ENCODE measurements at places on chromosomes 4 and X.
A peak's percentile ranks its signal among the peaks of the same experiment; 100 is the strongest.

- no peak for DNase-seq
Observed at GRCh38 chr4:82331814-82332213, 42.0 kb downstream of the HNRNPD start.

DNA sequence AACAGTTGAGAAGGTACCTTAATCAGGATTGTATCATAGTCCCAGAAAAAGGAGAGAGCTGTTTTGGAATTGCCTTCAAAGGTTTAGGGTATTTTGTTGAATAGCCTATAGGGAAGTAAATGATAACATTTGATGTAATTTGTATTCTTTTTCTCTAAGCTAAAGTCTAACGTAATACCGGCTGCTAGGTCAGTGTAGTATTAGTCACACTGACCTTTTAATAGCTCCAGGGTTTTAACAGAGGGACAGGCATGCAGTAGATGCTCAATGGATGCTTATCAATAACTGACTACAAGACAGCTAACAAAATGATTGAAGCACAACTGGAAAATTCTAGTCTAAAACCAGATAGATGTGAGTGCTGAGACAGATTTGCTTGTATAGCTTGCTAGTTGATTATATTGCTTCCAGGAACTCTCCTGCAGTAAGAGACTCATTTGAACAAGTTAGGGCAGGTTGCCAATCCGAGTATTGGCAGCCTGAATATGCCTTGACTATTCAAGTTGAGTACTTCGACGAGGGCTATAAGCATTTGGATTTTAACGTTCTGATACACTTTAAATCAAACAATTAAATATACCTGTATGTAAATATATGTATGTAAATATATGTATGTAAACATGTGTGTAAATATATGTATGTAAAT is 16.5 kb upstream of the PNPLA4 start:
- DNase-seq, result no peak

DNA sequence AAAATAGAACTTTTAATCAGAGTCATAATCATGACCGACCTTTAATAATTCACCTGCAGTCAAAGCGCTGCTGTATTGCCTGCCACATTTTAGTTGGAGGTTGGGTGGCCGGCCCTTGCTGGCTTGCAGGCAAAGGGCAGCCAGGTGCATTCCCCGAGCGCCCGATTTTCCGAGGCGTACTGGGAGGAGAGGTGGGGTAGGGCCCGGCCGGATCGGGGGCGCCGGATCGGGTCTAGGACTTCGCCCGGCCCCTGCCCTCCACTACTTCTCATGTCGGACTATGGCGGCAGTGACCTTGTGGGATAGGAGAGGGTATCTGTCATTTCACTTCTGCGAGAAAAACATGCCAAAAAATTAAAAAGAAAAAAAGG is 2.5 kb upstream of the RS1 start:
- DNase-seq, result peak; percentile 33

DNA sequence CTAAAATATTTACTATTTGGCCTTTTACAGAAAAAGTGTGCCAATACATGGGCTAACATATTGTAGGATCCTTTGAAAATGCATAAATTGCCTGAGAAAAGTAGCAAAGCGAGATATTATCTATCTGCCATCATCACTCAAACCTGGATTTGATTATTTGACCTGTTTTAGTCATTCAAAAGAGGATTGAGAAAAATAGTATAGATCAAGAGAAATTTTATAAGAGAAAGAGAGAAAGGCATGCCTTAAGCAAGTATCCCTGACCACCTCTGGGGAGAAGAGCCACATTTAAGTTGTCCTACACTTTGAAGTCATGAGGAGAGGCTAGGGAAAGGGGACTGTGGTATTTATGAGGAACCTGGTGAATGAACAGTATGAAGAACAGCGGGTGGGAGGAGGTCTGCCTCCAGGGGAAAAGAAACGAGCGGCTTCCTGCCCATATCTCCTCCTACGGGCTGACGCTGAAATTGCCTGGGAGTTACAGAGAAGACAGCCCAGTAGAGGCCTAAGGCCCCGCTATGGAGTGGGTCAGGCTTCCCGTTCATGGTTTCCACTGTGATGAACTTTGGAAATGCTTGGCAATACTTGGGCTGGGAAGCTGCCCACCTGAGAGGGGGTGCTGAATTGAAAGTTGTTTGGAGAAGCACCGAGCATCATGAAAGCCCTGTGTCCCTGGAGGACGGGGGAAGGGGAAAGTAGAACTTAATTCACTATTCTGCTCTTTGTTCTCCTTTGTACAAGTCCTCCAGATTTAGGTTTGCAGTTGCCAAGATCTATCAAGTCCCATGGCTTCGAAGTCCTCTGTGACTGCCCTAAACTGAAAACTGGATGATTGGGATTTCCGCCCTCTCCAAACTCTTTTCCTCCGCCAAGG is 106.9 kb upstream of the ACSL4 start:
- DNase-seq, result no peak

- no peak for DNase-seq
Observed at GRCh38 chr4:102693262-102693850, 67.4 kb downstream of the MANBA start.
